ENCODE measurements at places on chromosomes 6 and 20.

- no peak for DNase-seq
Measured at GRCh38 chr6:157014871-157015270, 237.7 kb downstream of the ARID1B start.

DNA sequence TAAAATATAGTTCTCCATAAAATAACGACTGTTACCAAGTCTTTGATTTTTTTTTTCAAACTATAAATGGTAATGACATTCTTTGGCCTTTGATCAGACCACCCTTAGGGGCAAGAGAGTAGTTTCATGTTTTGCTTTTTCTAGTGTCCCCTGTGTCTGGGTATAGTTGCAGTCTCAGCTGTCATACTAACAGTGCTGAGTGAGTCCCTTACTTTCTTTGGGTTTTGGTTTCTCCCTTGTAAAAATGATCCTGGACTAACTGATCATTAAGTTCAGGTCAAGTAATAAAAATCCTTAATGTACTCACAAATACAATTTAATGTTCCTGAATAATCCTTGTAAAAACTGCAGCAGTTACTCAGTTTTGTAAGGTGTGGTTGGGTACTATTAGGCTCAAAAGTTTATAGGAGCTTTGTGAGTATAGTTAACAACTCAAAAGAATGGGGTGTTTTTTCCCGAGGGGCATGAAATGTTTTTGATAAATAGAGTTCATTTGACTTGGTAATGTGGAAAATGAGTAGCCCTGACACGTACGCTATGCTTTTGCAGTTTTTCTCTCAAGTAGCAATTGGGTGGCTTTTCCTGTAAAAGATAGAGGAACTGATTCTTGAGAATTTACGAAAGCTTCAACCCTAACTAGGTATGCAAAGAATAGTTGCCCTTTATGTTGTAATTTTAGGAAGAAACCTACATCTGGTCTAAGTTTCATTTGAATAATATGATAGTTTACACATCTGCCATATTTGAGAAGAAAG, 6.2 kb downstream of the PTPN1 start:
- DNase-seq, result no peak

GRCh38 chr20:40933758-40934157, 94.9 kb upstream of the TOP1 start:
- no peak for DNase-seq

DNA sequence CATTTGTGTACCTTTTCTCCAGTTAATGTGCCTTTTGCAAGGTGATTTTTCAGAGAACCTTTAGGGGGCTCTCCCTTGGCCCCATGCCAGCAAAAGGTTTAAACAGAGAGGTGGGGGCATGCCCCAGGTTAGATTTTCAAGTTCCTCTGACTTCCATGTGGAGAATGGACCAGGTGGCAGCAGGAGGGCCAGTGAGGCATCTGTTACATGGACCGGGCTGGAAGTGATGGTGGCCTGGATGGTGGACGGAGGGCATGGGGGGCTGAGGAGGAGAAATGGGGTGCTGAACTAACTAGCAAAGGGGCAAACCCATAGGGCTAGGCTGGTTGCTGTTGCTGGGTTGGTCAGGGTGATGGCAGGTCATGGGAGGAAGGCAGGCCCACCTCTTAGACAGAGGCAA, 20.7 kb upstream of the BPI start:
- DNase-seq, result no peak

DNA sequence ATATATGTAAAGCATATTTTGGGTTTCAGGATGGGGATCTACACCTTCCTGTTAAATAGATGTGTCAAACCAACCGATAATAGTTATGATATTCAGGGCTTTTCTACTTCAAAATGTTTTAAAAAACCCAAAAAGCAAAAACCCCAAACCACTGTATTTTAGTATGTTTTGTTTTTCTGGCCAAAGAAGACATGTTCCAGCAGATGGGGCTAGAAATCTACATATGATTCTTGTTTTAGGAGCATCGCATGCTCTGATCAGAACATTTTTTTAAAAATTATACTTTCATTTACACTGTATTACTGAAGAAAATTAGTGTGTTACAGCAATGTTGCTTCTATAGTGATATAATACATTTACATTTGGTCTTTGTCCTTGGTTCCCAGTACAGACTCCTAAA, 11.0 kb downstream of the RMND1 start:
- no peak for DNase-seq

DNA sequence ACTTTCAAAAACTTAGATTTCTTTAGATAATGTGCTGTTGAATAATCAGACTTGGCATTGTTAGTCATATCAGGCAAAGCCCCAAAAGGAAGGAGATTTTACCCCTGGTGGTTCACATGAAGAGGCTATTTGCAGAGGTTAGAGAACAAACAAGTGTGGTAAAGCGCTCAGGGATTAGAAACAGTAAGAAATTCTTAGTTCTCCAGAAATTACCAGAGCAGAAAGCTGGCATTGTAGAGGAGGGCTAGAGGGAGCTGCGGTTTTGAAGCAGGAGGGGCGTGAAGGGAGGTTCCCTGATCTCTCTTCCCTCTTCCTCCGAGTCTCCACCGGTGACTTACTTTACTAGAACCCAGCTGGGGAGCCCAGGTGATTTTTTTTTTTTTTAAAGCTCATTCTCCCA, 10.2 kb downstream of the MYO6 start:
- DNase-seq, result no peak

DNA sequence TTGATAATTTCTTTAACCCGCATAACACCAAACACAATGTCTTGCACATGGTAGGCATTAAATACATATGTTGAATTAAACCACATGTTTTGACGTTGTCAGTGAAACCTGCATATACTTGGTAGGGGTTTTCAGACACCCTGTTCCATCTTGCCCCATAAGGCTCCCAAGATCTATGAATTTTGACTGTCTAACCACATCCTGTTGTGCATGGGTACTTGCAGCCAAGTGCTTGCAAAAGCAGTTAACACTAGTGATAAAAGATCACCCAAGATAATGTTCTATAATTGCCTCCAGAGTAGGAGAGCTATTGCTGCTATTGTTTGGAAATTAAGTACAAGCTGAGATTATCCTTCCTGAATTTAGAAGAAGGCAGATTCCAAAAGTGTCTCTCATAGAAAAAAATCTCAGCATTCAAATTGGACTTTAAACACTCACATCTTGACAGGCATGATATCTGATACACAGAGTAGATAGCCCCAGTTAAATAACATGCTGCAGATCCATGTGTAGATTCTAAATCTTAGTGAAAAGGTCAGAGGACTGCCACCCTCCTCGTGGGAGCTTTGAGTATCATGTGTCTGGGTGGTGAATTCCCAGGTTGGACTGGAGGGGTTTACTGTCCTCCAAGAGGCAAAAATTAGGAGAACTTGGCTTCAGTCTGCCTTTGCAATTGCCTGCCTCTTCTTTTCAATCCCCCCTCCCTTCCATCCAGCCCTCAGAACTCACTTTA, 25.8 kb upstream of the CCN6 start:
- DNase-seq, result no peak

DNA sequence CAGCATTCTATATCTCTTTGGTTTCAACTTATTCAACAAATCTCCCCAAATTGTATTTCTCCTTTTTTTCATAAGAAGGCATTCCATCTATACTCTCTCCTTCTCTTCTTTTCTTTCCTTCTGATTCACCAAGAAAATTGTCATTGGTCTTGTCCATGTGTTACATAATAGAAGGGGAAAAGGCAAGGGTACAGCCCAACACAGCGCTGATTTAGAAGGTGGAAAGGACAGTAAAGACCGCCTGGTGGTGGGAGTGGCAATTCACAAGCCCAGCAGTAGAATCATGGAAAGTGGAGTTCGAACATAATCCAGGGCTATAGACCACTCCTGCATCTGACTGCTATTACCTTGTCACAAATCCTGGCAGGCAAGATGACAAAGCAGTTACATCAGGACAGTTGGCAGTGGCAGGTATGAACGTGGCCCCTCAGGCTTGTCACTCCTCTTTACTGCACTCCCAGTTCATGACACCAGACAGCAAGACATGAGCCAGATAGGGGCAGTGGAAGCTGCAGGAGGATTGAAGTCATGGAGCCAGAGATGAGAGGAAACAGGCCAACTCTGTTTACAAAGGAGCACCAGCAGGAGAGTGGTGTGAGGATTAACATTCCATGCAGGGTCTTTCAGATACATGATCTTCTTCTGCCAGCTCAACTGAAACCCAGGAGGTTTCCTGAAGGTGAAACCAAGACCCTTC, 2.1 kb upstream of the TNFAIP3 start:
- DNase-seq, result no peak

- DNase-seq, result no peak
Measured at GRCh38 chr6:91087908-91088307, 501.0 kb upstream of the MAP3K7 start.

GRCh38 chr20:42807876-42808275, 381.8 kb downstream of the PTPRT start:
- no peak for DNase-seq

DNA sequence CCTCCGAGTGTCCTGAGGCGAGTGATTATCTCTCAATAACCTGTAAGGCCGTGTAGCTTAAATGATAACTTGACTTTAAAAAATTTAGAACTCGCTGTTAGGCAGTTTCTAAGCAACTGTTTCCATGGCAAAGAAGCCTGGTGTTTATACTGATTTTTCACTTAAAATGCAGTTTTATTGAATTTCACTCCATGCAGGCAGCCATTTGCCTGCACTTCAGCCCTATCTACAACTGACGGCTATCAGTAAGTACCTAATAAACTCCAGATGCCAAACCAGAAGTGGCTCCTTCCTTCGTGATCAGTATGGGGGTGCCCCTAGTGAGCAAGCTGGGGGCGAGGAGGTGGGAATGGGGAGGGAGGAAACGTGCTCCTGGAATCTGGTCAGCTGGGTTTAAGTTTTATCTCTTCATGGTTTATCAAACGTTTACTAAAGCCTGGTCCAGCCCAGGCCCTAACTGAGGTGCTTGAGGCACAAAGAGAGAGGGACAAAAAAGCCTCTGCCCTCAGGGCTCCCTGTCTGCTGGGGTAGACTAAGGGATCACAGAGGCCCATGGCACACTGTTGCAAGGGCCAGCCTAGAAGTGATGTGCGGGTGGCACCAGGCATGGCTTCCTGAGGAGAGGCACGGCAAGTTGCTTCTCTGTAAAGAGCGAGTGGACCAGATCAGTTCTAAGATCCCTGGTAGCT, 45.5 kb downstream of the TTI1 start:
- DNase-seq, result no peak

DNA sequence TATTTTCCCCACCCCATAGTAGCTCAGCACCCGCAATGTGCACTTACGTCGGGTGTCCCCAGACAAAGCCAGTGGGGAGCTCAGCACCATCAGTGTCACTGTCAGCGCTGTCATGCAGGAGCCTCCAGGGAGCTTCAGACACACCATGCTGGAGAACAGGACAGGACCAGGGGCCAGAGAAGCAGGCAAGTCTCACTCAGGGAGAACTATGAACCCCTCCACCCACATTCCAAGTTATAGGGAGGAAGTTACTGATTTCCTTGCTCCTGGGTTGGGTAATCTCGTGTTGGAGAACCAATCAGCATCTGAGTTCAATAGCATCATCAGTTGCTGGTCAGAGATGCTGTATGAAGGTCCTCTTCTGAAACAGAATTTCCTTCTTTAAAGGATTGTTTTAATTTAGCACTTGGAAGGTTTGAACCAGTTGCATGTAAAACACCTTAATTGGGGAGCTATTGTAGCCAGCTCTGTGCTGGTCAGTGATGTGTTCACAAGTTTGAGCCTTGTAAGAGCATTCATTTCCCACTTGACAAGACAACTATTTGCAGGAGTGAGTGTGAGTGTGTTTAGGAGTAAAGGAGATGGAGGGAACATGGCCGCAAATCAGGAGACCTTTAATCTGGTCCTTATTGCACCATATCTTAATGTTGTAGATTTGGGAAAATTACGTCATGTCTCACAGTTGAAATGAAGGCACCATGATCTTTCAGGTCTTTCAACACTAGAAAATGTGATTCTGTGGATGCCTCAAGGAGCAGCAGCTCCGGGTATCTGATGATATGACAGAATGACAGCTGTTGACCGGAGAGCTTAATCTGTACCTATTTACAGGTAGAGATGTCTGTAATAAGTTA, at the start of gene HLA-DRB1:
Gene HLA-DRB1 (minus strand): TSS at position 253 of the 854 bp plus-strand sequence. CDS start 106 bp downstream, at position 147.
- DNase-seq, result no peak
